ENCODE measurements at places on chromosomes 1 and 21.
A peak's percentile ranks its signal among the peaks of the same experiment; 100 is the strongest.

DNA sequence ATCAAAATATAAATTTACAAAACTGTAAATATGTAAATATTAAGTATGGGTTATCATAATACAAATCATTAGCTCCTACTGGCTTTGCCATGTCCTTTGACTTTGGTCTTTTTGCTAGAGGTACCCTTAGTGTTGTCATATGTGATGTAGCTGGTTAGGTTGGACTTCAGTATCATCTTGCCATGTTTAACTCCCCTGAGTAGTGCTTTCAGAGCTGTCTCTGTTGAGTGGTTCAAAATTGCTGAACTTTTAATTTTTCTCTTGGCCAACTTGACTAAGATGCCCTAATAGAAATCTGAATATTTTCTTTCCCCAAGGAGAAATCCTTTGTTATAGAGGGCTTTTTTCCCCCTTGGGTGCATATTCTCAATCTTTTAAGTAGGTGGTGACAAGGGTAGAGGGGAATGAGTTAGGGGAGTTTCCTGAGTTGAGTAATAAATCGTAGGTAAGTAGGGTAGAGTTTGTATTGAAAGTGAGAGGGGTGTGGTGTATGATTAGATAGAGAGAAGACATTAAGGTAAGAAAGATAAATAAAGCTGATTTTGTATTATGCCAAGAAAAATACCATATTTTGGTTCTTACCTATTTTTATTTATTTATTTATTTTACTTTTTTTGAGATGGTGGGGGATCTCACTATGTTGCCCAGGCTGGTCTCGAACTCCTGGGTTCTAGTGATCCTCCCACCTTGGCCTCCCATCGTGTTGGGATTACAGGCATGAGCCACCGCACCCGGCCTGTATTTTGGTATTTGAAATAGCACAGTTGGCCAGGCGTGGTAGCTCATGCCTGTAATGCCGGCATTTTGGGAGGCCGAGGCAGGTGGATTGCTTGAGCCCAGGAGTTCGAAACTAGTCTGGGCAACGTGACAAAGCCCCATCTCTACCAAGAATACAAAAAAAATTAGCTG lies 21.8 kb downstream of the RPRD2 start:
- ATAC-seq: no peak

DNA sequence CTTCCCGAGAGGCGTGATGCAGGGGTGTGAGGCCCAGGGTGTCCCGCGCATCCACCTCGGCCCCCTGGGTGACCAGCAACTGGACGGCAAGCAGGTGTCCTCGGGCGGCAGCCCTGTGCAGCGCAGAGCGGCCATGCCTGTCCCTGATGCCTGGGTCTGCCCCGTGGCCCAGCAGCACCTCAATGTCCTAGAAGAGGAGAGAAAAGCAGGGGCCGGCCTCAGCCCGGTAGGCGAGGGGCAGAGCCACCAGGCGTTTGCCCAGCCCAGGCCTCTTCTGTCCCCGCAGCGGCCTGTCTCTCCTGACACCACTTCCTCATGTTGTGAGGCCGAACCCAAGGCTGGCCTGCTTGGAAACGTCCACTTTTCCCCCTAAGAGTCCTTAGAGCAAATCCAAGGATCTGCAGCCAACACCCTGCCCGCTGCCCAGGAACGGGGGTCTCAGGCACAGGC lies 1.7 kb downstream of the ANKRD65 start:
- ATAC-seq: no peak

DNA sequence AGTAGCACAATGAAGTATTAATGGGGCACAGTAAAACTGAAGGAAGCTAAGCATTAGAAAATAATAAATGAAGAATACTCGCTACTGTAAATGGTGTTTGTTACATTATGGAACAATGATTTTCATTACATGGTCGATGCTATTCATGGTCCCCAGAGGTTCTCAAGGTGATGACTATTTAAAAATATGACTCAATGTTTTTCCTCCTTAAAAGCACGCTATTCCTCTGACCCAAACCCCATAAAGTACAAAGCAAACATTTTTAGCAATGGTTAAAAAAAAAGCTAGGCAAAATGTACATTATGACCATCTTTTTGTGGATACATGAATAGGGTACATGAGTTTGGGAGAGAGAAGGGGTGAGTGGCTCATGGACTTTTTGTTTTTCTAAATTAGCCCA lies 34.3 kb downstream of the VAMP4 start:
- ATAC-seq: no peak

GRCh38 chr1:151327903-151328674 lies 873 bp upstream of the PI4KB start:
- peak; percentile 13 for ATAC-seq

- no peak for ATAC-seq
Measured at GRCh38 chr1:27816921-27817630, 13.5 kb upstream of the PPP1R8 start.

DNA sequence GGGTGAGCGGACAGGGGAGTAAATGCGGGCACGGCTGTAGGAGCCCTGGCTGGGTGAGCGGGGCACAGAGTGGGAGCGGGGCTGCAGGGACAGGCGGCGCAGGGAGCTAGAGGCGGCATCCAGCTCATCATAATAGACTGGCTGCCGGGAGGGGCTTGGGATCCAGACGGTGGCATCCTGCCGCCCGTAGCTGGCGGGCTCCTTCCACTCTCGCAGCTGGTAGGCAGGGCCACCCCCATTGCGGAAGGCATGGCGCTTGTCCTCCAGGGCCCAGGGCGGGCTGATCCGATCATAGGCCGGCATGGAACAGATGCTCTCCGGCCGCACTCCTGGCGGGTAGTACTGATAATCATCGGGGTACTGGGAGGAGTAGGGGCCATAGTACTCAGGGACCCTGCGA lies 43.7 kb upstream of the GOLT1A start:
- ATAC-seq: no peak

DNA sequence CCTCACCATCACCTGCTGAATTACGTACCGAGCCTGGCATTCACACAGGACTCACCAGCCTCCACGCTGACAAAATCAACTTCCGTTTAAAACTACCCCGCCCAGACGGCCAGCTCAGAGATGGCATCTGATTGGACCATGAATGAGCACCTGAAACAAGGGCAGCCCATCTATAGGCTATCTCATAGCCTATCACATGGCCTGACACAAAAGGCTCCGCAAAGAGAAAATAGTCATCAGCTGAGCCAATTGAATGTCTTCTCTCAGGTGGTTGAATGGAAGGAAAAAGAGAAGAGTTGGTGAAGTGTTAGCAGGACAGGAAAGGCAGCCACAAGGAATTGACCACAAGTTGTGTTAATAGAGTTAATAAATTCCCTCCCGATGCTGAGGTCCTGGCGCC lies 50.6 kb upstream of the ZC3H12A start:
- no peak for ATAC-seq

- ATAC-seq: no peak
Measured at GRCh38 chr1:113818578-113818977, 6.3 kb upstream of the RSBN1 start.

DNA sequence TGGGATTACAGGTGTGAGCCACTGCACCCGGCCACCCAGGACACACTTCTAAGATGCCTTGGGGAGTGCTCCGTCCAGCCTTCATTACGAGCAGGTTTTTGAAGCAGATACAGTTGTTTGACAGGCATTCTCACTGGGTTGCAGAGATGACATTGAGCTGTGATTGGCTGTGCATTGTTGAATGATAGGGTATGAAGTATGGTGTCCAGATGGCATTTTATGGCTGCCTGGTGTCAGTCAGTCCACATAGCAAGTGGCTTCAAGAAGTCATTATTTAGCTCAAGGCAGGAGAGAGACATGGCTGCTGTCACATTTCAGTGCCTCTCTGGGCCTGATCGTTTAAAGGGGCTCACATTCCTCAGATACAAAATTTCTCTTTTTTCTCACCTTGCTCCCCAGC lies 14.8 kb upstream of the PADI2 start:
- ATAC-seq: no peak

- no peak for ATAC-seq
Measured at GRCh38 chr1:64537942-64538341, 68.0 kb downstream of the CACHD1 start.

GRCh38 chr1:244361764-244362473 lies 89.8 kb downstream of the ADSS2 start:
- ATAC-seq: no peak

DNA sequence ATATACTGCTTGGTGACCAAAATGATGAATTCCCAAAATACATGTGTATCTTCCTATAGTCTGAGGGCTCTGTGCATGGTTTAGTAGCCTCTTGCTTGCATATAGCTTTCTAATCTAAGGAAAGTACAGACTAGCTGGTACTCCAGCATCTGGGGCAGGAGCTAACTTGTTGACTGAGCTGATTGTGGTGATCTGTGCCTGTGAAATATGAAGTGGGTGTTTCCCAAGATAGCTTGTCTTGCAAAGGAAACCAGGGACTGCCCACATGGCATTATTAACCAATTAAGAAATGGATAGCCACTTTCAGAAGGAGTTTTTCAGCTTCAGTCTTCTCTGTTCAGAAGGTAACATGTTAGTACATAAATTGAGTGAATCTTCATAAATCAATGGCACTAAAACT lies 219.8 kb downstream of the NEGR1 start:
- ATAC-seq: no peak

DNA sequence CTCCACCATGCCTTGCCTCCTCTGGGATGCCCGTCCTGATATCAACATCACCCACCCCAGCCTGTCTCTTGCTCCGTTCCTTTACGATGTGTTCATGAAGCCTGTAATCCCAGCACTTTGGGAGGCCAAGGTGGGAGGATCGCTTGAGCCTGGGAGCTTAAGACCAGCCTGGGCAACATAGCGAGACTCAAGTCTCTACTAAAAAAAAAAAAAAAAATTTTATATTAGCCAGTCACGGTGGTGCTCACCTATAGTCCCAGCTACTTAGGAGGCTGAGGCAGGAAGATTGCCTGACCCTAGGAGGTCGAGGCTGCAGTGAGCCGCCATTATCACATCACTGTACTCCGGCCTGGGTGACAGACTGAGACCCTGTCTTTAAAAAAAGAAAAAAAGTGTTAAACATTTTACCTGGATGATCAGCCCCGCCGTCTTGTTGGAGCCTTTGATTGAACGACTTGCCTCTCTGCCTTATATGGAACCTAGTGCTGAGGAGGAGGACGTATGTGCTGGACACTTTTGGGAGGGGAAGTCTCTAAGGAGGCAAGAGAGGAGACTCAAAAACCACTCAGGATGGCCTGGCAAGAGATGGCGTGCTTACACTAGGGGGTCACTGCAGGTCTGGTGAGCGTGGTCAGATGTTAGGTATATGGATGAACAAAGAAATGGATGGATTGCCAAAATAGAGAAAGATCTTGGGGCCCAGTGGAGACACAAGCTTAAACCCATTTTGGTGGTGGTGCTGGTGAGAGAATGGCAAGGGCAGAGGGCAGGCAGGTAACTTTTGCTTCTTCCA lies 80.5 kb upstream of the IFFO2 start:
- no peak for ATAC-seq

DNA sequence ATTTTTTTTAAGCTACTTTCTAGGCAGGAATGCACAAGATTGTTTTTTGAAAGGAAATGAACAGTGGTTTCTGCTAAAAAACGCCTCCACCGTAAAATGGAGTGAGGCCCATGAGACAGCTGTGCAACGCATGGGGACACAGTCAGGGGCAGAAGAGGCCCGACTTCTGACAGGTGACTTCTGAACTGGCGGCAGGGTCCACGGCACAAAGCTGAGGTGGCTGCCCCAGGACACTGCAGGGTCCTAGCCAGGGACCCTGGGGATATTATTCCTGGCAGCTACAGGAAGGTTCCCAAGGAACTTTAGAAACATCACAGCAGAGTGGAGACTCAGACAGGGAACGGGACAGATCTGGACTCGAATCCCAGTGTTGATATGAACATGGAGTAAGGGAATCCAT lies 75.1 kb downstream of the SIM2 start:
- ATAC-seq: no peak

DNA sequence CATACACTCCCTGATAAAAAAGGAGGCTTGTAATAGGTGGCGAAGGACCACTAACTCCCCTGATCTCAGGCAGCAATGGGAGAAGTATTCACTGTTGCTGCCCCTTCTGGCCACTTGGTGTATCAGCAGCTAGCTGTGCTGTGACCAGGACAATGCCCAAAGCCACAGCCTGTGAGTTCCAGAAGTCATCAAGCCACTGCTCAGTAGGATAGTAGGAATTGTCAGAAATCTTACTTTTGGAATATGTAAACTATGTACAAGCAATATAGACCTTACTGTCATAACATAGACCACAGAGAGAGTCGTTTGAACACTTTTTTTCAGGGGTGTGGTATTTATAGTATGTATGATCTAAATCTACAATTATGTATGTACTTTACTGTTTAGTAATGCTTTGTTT lies 248.3 kb upstream of the CAMK1G start:
- ATAC-seq: no peak

- ATAC-seq: peak; percentile 88
Measured at GRCh38 chr1:9874959-9875635, 35.0 kb downstream of the CTNNBIP1 start.

- ATAC-seq: no peak
Measured at GRCh38 chr1:90706437-90707362, 10.4 kb downstream of the BARHL2 start.

- no peak for ATAC-seq
Measured at GRCh38 chr1:200346700-200347099, 63.1 kb downstream of the ZNF281 start.

GRCh38 chr1:36590771-36591170 lies 108.1 kb upstream of the CSF3R start:
- no peak for ATAC-seq

- peak; percentile 77 for ATAC-seq
Measured at GRCh38 chr1:154837672-154838171, 32.4 kb downstream of the KCNN3 start.

DNA sequence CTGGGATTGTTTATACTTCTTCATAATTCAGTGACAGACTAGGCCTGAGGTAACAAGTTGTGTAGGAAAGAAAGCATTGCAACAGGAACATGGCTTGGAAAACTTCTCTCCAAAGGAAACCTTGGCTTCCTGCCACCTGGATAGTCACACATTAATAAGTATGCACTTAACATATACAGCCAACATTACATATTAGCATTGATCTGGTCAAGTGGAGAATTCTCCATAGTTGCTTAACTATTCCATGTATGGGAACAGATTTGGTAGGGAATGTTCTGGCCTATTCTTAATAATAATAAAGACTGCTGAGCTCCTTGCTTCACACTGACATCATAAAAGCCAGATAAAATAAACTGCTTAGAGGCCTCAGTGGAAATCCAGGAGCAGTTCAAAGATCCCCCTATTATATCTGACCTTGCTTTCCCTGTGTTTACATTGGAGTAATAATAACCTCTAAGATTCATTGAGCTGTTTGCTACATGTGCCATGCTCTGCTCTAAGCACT lies 27.2 kb upstream of the NFIA start:
- no peak for ATAC-seq

GRCh38 chr1:244918421-244919319 lies 54.3 kb upstream of the HNRNPU start:
- ATAC-seq: peak; percentile 85

GRCh38 chr21:15775291-15775690 lies 45.5 kb downstream of the USP25 start:
- no peak for ATAC-seq

DNA sequence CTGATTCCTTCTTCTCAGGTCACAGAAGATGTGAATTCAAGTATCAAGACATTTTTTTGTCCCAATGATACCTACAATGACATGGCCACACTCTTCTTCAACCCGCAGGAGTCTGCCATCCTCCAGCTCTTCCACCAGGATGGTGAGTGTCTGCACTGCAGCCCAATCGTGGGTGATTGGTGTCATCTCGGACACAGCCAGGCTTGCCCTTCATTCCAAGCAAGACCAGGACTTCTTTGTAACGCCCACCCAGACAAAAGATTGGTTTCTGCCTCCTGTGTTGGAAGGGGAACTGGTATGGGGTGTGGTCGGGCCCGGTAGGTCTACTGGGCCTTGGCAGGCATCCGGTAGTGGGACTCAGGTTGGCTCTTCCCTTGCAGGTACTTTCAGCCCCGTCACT lies 14.1 kb downstream of the NPPA start:
- no peak for ATAC-seq

Measured in stimulated activated memory B cell treated with anti-CD40 and anti-IgM and Interleukin-4, amounts not matched to agents 10 μg/mL and 1 μg/mL and 100 μg/mL, for 72 hours (primary cell).